ENCODE measurements at places on chromosomes 12 and 14.

- DNase-seq = no peak
Observed at GRCh38 chr14:95165517-95165916, 8.2 kb upstream of the DICER1 start.

DNA sequence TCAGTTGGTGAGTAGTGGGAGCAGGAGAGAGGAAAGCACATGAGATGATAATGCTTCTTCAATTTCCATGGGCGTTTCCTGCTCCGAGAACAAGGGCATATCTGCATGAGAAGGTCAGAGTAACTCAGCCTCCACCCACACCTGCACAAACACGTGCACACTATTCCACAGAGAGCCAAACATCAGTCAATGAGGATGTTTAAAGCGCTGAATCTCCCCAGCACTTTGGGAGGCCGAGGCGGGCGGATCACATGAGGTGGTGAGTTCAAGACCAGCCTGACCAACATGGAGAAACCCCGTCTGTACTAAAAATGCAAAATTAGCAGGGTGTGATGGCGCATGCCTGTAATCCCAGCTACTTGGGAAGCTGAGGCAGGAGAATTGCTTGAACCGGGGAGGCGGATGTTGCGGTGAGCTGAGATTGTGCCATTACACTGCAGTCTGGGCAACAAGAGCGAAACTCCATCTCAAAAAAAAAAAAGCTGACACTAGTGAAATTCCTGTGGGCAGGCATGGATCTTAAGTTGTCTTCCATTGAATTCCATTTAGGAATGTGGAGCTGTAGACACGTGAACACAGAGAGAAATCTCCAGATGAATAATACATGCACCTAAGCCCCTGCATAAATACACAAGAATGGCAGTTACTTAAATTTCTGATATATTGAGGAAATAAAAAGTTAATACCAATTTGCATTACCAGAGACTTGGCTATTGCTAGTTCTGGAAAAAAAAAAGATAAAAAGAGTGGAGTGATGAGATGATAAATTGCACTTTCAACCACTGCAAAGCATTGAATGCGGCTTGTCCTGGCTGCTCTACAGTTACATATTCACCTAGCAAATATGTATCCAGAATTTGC, 1097.4 kb upstream of the TMEM132C start:
- no peak for DNase-seq

GRCh38 chr14:59358102-59358501, 107.1 kb downstream of the GPR135 start:
- DNase-seq = no peak

DNA sequence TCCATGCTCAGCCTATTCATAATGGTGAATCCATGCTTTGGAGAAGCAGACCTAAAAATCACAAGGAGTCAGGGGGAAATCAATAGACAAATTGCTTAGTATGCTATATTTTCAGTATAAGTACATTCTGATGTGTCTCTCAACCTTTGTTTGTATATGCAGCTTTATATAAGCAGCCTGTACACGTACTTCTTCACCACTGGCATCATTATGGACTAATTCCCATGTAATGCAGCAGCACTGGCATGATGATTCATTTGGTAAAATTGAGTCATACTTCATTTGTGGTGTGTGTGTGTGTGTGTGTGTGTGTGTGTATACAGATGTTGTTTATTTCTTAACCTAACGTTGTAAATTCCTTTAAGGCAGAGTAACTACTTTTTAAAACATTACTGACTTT, 10.9 kb downstream of the DCP1B start:
- DNase-seq = no peak

DNA sequence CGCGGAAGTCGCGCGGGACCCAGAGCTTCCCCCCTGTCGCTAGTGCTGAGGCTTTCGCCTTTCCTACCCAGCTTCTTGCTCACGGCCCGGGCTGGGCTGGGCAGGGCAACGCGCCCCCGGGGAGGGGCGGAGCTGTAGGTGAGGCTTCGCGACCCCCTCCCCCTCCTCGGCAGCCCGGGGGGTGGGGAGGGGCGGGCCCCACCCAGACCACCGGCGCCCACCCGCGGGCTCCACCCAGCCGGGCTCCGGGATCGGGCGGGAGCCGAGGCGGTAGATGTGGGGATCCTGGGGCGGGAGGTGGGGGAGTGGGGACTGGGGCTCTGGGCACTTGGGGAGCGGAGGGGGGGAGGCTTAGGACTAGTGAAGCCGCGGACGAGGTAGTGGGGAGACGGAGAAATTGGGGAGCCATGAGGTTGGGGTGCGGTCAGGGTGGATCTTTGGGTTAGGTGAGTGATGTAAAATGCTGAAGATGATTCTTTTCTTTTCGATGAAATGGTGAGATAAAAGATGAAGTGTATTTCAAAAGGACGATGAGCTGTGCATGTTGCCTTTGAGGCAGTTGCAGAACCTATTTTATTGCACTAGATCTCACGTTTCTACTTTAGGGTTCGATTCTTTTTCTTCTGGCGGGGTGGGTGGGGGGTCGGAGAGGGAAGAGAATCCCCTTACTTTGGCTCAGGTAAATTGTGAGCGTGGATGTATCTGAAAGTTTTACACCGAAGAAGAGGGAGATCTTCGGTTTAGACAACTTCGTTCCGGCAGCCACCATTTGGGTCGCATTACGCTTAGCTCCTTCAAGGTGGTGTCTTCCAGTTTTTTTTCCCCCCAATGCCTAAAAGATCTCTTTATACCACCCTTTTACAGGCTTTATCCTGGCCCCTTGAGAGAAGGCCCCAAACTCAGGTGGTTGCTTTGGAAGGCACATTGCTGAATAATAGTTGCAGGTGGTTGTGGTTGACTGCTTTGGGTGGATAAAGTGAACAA, 619 bp downstream of the ERC1 start:
- DNase-seq = no peak

GRCh38 chr12:122023339-122024131, 1.9 kb downstream of the BCL7A start:
- no peak for DNase-seq

- DNase-seq = no peak
Observed at GRCh38 chr12:74241341-74241740, 296.3 kb upstream of the ATXN7L3B start.

- no peak for DNase-seq
Observed at GRCh38 chr12:112905451-112906089, 1.2 kb upstream of the OAS1 start.

DNA sequence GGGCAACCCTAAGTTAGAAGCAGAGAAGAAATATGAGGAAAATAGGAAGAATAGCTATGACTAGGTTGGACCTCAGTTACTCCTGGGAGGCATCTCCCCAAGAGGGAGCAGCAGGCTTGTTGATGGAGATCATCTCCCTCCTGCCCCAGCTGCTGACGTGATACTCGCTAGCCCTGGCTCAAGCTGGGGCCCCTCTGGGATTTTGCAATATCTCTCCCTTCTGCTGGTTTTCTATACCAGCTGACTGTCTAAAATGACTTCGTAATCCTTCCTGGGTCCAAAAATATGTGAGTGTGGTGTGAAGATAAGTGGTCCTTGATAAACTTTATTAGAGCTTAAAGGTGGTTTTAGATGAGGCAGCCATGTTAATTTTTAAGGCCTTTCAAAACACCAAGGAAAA, 4.5 kb upstream of the HECTD4 start:
- no peak for DNase-seq

DNA sequence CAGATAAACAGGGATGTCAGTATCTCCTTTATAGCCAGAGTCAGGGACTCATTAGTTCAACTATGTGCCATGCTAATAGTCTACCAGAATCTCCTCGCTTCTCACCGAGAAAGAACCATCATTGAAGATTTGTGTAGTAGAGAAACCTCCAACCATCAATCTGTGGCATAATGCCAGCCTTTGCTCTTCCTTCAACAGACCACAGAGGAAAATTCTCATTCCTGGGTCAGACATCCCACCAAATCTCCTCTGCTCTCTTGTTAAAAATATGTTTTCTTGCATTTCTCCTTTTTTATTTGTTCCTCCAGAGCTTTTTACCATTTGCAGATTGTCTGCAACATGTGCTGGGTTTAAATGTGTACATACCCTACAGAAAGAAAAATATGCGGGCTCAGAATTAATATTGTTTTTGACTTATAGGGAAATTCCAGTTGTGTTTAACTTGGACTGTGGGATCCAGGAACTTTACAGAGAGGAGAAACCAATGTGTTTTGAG, 64.9 kb downstream of the LLPH start:
- no peak for DNase-seq
